ENCODE measurements at places on chromosomes 12 and 14.

- DNase-seq: no peak
Measured at GRCh38 chr12:124344526-124344925, 49.6 kb downstream of the RFLNA start.

- DNase-seq: no peak
Measured at GRCh38 chr12:132360906-132361777, 31.8 kb upstream of the GALNT9 start.

GRCh38 chr12:112928978-112929377, 9.3 kb upstream of the OAS3 start:
- no peak for DNase-seq

- no peak for DNase-seq
Measured at GRCh38 chr14:62694075-62694474, 351.2 kb downstream of the KCNH5 start.

- DNase-seq: no peak
Measured at GRCh38 chr12:1793426-1794210, 26.7 kb upstream of the LRTM2 start.

DNA sequence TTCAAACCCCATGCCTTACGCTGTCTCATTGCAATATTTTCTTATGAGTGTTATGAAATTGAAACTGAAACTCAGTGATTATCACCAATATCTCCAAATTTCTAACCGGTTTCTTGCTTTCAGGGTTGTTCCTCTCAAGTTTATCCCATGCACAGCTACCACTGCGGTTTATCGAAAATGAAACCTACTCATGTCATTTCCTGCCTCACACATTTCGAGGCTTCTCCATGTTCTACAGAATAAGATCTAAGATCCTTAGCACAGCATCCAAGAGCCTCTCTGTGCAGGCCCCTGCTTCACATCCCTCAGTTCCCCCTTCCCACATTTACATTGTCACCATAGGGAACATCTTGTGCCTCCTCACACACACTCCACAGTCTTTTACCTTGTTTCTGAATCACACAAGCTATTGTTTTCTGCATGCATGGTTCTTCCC, 45.5 kb upstream of the FAR2 start:
- DNase-seq: peak; percentile 45
